A549 treated with CpdA at 1 μM for 4 hours (cell line): ENCODE measurements at places on chromosomes 7 and 10. TPM values are rescaled to one million over a fixed set of nuclear protein-coding genes. Genes with fewer than 3 reads are reported as not detected.

The SLC13A1 gene
- not detected in 5 replicates for total RNA-seq

The SPACDR gene
- 0.60 to 0.96 TPM (median 0.77 TPM) in 4 of 5 replicates, not detected in the other for total RNA-seq

The CSTF2T gene
- total RNA-seq: 16.4 to 18.9 TPM (median 17.1 TPM) in 5 replicates

The ZNF282 gene
- 21.4 to 28.0 TPM (median 25.0 TPM) in 5 replicates for total RNA-seq

The GIMAP2 gene
- not detected in 5 replicates for total RNA-seq

The DYDC2 gene
- total RNA-seq: 0.06 to 0.14 TPM (median 0.08 TPM) in 3 of 5 replicates, not detected in the others
